Activated gamma-delta T cell treated with Interleukin-2 at 50 U/mL for 16 hours (primary cell): ENCODE measurements at places on chromosomes 6 and 20.

DNA sequence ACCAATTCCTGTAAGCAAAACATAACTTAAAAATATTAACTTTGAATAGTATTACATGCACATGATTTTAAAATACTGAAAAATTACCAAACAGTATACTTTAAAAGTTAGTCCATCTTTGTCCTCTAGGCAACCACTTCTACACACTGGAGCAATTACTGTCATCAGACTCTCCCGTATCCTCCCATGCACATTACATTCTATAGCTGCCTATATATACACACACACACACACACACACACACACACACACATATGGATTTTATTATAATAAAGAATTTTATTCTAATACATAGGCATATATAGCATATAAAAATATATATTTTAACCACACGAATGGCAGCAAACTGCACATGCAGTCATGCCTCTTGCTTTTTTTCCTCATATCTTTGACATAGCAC, 8.2 kb downstream of the REV3L start:
- DNase-seq = no peak

GRCh38 chr6:111971181-111971841, 82.6 kb upstream of the CCN6 start:
- DNase-seq = no peak

GRCh38 chr20:51043811-51044210, 20.9 kb upstream of the KCNG1 start:
- DNase-seq = no peak

DNA sequence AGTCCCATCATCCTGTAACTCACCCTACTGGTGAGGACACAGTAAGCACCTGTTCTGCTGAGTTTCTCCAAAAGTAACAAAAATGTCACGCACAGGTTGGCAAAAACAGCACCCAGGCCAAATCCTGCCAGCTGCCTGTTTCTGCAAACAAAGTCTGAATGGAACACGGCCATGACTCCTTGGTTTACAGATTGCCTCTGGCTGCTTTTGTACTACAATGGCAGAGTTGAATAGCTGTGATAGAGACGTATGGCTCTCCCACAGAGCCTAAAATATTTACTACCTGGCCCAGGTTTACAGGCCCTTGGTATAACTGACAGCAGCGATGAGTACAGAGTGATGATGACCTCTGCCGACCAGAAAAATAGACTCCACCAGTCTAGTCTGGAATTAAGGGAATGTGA, 52.6 kb downstream of the CNKSR3 start:
- no peak for DNase-seq

- no peak for DNase-seq
Observed at GRCh38 chr6:45915780-45916468, 99.7 kb downstream of the CLIC5 start.

DNA sequence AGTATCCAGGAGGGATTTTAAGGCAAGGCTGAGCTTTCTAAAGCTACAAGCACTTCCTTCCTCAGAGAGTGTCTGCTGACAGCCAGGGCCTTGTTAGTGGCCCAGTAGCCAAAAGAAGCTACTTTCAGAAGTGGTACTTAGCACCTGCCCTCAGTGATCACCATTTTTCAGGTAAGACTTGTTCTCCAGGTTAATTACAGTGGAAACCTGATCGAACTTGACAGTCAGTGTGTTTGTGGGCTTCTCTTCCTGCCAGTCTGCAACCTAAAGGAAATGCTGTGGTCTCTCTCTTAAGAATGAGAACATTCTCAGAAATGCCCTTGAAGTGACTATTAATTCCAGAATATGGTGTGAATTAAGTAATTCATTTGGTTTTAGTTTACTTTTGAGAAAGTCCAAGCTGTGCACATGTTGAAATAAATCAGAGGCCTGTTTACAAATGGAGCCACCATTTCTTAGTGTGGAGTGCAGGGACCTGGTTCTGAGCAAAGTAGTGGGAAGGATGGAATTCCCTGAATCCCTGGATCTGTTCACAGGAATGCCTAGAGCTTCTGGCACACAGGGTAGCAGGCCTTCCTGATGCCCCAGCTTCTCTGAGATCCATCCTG, 185.3 kb upstream of the AGPAT4 start:
- no peak for DNase-seq

DNA sequence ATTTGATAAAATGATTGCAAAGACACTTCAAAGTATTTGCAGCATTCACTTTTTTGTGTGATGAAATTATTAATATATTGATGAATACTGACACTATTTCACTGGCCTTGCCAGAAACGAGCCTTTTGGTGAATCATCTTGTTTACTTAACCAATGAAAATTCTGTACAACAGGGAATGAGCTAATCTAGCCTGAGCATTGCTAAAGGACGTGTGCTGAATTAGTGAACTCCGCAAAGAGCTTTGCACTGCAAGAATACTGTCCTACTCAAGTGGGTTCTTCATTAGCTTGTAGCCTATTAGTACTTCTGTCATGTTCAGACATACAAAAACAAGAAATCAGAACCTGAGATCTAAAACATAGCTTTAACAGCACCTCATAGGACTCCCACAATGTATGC, 172.0 kb upstream of the NRSN1 start:
- no peak for DNase-seq

- no peak for DNase-seq
Observed at GRCh38 chr6:6866656-6867403, 240.9 kb upstream of the RREB1 start.

DNA sequence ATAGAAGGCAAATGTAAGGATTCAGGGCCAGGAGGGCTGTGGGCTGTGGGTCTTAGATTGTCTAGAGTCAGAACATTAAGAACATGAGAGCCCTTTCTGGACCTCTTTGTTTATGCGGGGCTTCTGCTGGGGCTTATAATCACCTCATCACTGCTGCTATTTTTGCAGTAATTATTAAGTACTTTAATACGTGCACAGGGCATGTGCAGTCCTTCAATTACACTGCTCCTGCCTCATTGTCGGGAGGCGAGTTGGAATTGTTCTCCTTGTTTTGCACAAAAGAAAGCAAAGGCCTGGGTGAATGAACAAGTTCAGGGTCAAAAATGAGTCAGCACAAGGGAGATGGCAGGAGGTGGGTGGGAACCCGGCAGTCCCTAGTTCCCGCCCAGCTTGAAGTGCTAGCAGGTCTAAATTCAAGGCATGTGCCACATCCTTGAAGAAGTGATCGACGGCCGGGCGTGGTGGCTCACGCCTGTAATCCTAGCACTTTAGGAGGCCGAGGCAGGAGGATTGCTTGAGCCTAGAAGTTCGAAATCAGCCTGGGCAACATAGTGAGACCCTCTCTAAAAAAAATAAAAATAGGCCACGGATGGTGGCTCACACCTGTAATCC, 34.4 kb upstream of the PTPN1 start:
- DNase-seq = no peak

GRCh38 chr20:35305682-35306556, 13.7 kb upstream of the FAM83C start:
- DNase-seq = peak; percentile 38

DNA sequence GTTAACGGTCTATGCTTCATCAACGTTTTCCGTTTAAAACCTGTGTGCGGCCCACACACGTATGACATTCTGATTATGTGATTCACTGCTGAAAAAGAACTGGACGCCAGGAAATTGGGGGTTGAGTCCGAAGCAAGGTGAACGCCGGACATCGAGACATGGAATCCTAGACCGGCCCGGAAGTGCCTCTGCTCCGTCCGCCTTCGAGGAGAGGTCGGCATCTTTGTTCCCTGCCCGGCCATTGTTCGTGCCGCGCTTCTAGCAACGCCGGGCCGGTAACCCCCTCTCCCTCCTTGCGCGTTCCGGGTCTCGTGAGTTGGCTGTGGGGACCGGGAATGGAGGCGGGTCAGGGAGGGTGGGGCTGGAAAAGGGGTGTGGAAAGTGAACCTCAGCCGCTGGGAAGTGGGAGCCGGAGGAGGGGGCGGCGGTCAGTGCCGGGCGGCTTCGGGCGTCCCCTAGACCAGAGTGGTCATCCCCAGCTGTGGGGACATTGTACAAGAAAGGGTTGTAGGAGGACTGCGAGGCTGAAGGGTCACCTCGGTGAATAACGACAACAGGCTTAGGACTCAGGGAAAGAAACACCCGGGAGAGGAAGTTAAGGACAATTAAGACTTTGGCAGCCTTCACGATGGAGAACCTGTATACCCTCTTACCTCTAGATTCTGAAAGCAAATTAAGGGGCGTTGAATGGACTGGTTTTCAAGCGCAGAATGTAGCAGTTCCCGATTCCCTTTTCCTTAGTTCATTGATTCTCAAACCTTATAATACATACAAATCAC, at the start of gene ZSCAN9:
Gene ZSCAN9 (plus strand): TSS at position 220 of the 779 bp plus-strand sequence. CDS start 1,810 bp downstream, outside the sequence.
- peak; percentile 49 for DNase-seq

DNA sequence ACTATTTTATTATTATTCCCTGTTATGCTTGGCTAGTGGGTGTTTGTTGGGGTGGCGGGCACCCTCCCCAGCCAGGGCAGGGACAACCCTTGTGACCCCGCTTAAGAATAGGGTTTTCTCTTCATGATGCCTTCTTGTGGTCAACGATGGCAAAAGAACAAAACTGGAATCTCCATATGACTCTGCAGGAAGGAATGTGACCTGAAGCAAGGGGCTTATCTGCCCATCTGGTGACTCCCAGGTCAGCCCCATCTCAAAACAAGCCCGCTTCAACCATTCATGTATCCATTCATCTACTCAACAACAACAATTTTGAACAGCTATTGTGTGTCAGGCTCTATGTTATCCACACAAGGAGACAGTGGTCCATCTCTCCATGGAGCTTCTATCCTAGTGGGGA, 30.9 kb upstream of the TGM6 start:
- DNase-seq = no peak

DNA sequence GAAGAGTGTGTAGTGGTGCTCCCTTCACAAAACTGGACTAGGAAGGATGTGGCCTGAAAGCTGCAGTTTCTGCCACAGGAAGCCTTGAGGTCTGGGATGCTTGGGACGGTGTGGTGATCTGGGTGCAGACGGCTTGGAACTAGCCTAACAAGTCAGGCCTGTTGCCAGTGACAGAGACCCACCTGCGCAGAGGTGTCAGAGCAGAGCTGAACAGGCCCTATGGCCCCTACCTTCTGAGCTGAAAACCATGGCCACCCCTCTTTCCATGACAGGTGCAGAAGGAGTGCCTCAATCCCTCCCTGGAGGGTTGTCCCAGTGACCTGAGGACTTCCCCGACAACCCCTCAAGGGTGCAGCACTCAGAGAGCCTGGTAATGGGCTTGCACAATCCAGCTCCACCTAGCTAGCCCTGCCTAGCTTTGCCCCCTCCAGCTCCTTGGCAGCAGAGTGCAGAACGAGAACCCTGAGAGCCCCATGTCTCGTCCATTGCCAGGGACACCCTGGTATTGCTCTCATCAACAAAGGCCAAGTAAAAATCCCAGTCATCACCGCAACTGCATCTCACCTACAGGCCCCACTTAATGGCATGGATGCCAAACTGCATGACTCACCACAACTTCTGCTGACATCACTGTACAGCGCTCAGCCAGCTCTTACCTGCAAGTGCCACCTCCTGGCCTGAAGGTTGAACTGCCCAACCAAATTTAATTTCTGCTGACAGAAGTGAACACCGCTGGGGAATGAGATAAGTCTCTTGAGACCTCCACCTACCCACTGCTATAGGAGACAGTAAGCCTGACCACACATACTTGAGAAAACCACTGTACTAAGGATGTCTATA, 563.1 kb downstream of the TFAP2A start:
- DNase-seq = no peak

GRCh38 chr20:61478094-61478493, 226.0 kb downstream of the CDH4 start:
- DNase-seq = no peak

DNA sequence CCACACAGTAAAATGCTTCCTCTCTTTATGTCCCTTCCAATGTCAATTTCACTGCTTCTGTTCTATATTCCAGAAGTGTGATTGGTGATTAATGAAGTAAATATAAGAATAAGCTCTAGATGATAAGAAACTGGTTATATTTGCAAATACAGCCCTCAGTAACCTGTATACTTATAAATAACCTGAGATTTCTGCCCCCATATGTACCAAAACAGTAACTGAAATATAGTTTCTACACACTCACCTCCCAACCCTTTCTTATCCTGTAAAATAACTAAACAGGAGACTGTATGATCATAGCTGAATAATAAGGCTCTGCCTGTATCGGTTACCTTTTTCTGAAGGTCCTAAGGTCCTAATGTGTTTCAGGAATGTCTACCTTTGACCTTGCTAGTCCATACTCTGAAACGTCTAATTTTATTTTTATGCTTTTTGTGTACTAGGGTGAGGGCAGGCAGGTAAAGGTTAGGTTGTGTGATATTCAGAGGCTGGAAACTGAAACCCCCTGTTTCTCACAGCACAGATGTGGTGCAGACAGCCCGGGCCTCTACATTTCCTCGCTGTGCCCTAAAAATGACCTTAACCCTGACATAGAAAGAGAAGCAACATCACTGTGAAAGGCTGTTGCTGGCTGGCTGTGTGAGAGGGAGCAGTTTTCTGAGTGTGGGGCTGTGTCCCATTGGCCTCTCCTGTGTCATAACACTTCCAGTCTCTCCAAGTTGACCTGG, 378.8 kb downstream of the CENPW start:
- DNase-seq = no peak

DNA sequence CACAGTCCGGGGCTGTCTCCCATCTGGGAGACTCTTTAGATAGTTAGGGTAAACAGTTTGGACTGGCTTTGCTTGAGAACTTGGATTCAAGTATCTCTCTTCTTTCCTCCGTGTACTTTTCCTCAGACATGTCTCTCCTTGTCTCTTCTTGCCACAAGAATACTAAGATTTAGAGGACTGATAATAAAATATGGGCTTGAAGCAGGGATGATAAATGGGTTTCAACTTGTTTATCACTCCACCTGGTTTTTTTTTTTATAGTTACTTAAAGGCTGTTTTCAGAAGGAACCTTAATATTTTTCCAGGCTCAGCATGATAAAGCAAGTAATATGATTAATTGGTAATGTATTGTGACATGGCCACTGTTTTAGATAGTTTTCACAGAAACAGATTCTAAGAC, 40.9 kb upstream of the KIF13A start:
- no peak for DNase-seq

DNA sequence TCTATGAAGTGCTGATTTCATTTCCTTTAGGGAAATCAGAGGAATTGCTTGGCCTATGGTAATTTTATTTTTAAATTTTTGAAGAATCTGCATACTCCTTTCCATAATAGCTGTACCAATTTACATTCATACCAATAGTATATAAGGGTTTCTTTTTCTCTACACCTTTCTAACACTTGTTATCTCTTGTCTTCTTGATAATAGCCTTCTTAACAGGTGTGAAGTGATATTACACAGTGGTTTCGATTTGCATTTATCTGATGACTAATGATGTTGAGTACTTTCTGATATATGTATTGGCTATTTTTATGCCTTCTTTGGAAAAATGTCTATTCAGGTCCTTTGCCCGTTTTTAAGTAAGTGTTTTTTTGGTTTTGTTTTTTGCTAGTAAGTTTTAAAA, 40.8 kb downstream of the SMAP1 start:
- no peak for DNase-seq

GRCh38 chr6:133099573-133099972, 141.6 kb upstream of the EYA4 start:
- DNase-seq = no peak

GRCh38 chr20:17693444-17694001, 6.2 kb upstream of the BANF2 start:
- no peak for DNase-seq

GRCh38 chr6:42664718-42665117, 57.7 kb downstream of the PRPH2 start:
- DNase-seq = no peak

- DNase-seq = no peak
Observed at GRCh38 chr6:132746048-132746447, 11.7 kb downstream of the VNN2 start.
